Stimulated activated CD8-positive, alpha-beta memory T cell treated with anti-CD3 and anti-CD28 coated beads, Interleukin-2, amount 100 ng/mL, for 48 hours (primary cell): ENCODE measurements at places on chromosomes 3 and 15.
A peak's percentile ranks its signal among the peaks of the same experiment; 100 is the strongest.

DNA sequence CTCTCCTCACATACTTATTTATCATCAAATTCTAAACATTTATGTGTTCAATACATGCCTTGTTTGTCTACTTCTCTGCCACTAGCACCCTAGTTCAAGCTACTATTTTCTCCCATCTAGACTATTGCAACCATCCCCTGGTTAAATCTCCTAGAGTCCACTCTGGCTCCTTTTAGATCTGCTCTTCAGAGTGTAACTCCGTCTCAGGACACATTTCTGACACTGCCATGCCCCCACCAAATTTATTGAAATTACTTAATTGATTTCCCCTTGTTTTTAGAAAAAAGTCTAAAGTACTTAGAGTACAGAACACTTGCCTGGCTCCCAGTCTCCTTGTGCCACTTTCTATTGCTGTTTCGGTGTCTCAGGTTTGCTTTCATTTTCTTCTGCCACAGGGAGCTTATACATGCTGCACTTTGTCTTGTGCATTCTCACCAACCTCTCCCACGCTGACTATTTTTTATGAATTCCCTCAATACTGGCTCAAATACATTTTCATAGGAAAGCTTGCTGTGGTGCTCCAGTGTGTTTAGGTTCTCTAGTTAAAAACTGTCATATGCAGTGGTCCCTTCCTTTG is 792.3 kb downstream of the DIPK2A start:
- no peak for DNase-seq

DNA sequence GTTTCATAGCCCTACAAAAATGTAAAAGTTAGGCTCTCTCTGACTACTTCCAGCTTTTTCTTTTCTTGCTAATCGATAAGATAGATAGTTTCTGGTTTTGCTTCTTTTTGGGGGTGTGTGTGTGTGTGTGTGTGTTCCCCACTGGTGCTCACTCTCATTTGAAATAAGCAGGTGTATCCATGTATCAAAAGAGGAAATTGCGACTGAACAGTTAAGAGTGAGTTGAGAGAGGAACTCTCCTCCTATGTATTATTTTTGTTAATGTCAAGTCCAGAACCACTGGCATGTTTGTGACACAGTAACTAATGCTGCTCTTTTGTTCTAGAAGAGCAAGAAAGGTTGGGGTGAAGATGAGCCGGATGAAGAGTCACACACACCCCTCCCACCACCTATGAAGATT is 96.7 kb upstream of the UMPS start:
- DNase-seq = no peak

DNA sequence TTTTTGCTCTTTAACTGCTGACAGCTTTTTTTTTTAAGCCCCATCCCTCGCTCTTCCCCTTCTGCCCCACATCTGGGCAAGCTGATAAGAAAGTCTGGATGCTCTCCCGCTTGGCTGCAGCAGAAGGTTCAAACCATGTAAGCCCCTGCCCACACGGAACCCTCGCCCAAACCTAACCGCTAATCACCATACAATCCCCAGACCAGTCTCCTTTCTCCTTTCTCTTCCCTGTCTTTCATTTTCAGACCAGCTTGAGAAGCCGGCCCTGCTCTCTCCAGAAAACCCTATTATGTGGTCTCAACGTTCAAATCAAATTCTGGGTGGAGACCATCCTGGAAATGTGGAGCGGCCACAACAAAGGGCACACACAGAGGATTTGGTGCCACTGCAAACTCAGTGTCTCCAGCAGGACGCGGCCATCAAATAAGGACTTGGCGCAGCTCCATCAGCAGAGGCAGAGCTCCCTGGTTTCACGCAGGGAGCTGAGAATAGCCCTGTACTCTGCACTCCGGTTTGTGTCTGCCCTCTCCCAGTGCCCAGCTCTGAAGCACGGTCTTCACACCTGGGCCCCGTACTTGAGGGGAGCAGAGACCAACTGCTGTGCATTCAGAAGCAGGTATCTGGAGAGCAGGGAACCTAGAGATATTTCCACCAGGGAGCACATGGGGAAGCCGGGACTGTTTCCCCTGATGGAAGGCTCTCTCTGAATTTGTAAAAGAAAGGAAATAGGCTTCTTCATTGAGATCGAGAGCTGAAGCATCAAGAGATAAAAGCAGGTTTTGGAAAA is 92.6 kb downstream of the XXYLT1 start:
- DNase-seq = no peak

- DNase-seq = no peak
These were observed 148.4 kb downstream of the USP13 start for GRCh38 chr3:179801263-179801662.

DNA sequence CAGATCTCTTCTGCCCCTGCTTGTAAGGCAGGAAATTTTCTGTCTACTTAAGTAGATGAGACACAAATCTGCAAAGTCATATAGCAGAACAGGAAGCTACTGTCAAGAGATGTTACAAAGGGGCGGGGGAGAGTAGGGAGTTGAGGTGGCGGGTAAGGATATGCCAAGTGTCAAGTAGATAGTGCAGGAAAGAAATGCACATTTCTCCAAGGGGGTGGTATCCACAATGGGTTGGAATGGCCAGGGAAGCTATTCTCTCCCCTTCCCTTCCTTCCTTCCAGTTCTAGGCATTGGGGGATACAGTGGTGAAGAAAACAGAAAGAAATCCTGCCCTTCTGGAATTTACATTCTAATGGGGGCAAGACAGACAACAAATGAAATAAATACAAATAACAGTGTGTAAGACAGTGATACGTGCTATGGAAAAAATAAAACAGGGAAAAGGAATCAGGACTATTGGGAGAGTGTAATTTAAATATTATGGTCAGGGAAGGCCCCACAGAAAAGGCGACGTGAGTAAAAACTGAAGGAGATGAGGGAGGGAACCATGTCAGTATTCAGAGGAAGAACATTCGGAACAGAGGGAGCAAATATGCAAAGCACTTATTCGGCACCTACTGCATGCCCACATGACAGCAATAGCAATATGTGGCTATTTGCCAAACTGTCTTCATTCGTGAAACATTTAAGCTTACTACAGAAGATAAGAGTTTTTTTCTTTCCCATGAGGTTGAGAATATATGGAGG is 42.8 kb upstream of the RNU6-1 start:
- no peak for DNase-seq

- DNase-seq = no peak
These were observed 48.6 kb downstream of the CTXND1 start for GRCh38 chr15:80203361-80203885.

DNA sequence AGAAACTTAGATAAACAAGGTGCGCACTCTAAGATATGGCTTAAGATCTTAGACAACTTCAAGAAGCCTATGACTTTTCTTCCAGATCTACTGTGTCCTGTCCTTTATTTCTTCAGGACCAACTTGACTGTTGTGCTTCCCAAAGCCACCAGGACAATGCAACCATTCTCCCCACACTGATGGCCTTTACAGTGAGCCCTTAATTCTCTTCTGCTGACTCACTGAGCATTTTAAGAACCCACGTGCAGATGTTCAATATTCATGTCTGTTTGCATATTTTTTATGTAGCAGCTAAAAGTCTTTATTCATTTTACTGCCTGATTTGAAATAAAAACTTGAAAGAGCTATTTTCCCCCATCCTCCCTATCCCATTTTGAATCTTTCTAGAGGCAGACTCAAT is 103.3 kb upstream of the SLC2A2 start:
- DNase-seq = no peak

GRCh38 chr3:16086690-16087089 is 87.8 kb upstream of the GALNT15 start:
- DNase-seq = no peak

DNA sequence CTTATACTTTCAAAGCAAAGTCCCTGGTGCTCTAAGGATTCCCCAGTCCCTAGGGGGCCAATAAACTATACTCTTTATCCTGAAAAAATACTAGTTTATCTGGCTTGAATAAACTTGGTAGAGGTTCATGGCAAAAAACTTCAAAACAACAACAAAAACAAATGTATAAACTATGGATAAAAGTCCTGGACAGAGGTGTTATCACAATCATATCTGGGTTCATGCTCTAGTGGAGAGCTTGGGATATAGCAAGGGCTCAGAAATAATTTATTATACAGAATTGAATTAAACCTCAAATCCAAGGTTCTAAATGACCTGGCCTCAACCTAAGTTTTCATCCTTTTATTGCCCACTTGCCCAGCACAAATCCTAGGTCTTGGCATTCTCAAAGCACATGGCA is 98.6 kb upstream of the TRIM42 start:
- DNase-seq = no peak

GRCh38 chr3:178684881-178685590 is 148.8 kb downstream of the KCNMB2 start:
- no peak for DNase-seq

DNA sequence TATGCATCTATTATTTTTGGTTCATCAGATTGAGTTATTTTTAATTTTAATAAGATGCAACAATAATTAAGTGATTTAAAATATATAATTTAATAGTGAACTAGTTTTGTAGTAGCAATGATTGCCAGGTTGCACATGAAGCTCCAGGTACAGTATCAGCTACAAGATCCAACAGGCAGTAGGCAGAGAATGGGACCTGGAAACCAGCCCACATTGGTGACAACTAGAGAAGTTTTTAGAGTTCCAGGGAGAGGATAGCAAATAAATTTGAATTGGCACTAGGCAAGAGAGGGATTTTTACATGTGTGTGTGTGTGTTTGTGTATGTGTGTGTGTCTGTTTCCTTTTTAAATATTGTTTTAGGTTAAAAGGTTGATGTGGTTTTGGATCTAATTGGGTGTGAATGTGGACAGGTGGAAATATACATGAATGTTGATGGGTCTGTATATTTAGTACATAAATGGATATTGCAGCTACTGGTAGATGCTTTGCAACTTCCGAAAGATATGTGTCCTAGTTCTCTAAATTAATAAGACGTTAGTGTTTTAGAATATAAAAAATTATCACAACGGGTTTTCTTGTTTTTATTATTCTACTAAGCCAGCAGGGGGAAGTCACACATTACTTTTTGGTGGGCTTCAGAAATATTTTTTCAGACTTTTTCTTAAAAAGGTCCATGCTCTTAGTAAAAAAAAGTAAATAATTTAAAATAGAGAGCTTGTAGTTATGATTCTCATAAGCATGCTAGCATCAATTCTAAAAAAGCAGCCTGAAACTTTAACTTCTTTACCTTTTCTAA is 110.1 kb upstream of the GBE1 start:
- DNase-seq = no peak

DNA sequence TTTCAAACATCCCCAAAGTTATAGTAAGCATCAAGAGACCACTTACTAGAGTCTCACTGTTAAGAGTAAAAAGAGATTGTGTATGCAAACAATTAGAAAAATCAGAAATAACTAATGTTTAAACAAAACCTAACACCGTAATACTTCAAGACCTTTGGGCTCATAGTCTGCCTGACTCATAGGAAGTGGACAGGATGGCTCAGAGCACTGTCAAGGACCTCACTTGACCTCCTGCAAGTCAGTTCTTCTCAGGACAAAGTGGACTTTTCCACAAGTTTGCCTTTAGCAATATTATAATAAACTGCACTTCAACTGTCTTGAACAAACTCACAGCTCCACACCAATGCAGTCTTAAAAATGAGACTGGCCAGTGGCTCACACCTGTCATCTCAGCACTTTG is 34.8 kb downstream of the IL12A start:
- DNase-seq = no peak

DNA sequence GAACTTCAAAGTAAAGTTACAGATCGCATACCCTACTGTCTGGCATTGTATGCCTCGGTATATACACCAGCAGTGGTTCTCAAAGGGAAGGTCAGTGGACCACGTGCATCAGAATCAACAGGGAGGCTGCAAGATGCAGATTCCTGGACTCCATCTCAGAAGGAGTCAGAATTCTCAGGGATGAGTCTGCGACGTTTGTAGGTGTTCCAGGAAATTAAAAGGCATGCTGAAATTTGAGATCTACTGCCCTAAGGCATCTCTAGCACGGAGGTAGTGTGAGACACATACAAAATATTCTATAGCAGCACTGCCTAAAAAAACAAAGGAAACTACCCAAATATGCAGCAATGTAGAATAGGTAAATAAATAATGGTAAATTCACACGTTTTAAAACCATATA is 136.8 kb upstream of the BNIP2 start:
- no peak for DNase-seq

- no peak for DNase-seq
These were observed 98.3 kb downstream of the TOP2B start for GRCh38 chr3:25566358-25566920.

- no peak for DNase-seq
These were observed 66.7 kb downstream of the ST6GAL1 start for GRCh38 chr3:186997061-186997460.

GRCh38 chr3:168968609-168969008 is 694.9 kb downstream of the MECOM start:
- no peak for DNase-seq

- no peak for DNase-seq
These were observed 123.0 kb downstream of the FAM43A start for GRCh38 chr3:194808640-194809097.

- peak; percentile 13 for DNase-seq
These were observed at the start of gene C3orf70 for GRCh38 chr3:185152410-185153170. Gene C3orf70 (minus strand): TSS chr3:185153060. CDS start chr3:185152823, 237 bp downstream.

- no peak for DNase-seq
These were observed 11.3 kb upstream of the KIF23 start for GRCh38 chr15:69402816-69403215.

- no peak for DNase-seq
These were observed 737.4 kb downstream of the ZNF385D start for GRCh38 chr3:21013566-21013965.

- no peak for DNase-seq
These were observed 14.6 kb upstream of the PLA2G4E start for GRCh38 chr15:42035435-42035761.
